ENCODE measurements at places on chromosomes 13 and 19.
A peak's percentile ranks its signal among the peaks of the same experiment; 100 is the strongest.

- no peak for DNase-seq
These were observed 184.0 kb downstream of the SLC7A1 start for GRCh38 chr13:29411481-29411880.

GRCh38 chr19:2848616-2849015 lies 7.3 kb downstream of the ZNF555 start:
- DNase-seq = no peak

GRCh38 chr19:31783592-31783991 lies 434.4 kb upstream of the TSHZ3 start:
- DNase-seq = no peak

GRCh38 chr13:66312312-66313087 lies 917.6 kb downstream of the PCDH9 start:
- no peak for DNase-seq

DNA sequence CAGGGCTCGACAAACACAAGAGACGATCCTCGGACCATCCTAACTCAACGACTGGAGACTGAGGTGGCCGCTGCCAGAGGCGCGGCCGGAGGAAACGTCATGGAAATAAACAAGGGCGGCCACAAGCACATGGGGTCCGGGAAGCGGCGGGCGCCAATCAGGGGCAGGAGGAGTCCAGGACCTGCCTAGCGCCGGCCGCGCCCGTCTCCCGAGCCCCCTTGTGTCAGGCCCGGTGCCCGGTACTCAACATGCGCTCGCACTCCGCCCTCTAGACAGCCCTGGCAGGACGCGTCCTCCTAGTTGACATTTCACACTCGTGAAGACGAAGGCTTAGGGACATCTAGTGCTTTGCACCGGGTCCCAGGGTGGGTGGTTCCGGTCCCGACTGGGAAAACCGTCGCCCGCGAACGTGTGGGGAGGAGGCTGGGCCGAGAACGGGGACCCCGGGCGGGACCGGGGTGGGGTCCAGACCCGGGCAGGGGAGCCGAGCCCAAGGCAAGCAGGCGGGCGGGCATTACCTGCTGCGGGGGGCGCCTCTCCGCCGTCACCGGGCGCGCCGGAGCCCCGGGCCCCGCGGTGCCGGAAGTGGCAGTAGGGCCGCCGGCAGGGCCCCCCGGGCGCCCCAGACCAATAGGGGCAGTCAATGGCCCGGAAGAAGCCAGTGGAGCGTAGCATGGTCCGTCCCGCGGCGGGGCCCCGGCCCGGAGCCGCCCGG lies 442 bp downstream of the REXO1 start:
- no peak for DNase-seq

DNA sequence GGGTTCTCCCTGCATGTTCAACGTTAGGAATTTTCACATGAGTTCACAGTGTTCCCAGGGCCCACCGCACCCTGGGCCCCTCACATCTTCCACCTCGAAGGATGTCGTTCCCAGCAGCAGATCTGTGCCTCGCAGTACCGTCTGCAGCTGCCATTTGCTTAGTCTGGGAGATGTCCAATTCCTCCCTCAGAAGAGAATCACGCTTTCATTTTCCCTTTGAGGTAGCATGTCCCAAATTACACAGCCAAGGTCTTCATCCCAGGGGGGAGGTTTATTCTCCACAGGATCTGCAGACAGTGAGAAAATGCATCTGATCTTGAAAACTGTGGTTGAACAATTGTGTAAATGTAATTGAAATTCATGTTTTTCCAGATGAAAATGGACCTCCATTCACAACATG lies 150.2 kb downstream of the DCT start:
- DNase-seq = no peak

DNA sequence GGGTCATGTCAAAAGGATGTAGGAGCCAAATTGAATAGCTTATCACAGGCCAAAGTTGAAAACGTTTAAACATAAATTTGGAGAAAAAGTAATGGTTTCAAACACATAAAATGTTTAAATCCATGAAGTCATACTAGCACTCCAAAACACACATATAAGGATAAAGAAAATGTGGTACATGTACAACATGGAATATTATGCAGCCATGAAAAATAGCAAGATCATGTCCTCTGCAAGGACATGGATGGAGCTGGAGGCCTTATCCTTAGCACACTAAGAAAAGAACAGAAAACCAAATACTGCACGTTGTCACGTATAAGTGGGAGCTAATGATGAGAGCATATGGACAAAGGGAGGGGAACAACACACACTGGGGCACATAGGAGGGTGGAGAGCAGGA lies 911.7 kb upstream of the PCDH20 start:
- DNase-seq = no peak

- DNase-seq = no peak
These were observed 13.1 kb downstream of the NAXD start for GRCh38 chr13:110628477-110628793.

GRCh38 chr13:99013951-99014350 lies 36.1 kb upstream of the DOCK9 start:
- no peak for DNase-seq

- DNase-seq = no peak
These were observed 25.9 kb upstream of the FNDC3A start for GRCh38 chr13:48949566-48950500.

GRCh38 chr19:6275170-6275744 lies 4.5 kb downstream of the MLLT1 start:
- DNase-seq = no peak

DNA sequence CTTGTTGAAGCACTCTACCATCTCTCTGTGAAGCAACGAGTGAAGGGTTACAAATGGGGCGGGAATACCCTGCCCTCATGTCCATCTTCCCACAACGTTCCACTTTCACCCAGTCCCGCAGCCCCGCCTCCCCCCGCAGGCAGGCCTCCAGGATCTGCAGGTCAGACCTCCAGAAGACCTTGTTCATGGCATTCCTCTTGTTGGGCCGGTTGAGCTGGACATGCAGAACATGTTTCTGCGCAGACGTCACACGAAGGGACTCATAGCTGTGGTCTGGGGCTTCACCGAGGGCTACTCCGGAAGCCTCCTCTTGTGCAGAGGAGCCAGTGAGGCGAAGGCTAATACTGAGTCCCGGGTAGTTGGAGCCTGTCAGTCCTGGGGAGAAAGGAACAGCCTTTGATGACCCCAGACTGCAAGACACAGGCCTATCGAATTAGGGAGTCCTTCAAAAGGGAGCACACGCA lies 420 bp downstream of the ECH1 start:
- DNase-seq = peak; percentile 71

- no peak for DNase-seq
These were observed 3.9 kb upstream of the NCAN start for GRCh38 chr19:19207637-19208572.

DNA sequence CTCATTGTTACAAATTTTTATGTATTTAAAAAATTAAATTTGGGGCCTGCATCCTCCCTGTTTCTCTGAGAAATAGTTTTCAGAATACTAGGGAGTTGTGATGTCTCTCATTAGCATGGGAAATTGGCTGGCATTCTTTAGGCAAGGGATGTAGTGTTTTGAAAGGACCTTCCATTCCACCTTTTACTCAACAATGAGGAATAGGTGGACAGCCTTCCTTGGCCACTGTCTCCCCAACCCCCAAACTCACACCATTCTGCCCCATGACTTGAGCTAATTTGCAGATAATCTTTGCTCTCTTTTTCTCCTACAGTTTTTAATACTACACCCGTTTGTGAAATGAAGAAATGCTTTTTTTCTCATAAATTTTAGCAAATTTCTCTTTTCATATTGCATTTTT lies 244.6 kb upstream of the SPRY2 start:
- no peak for DNase-seq

DNA sequence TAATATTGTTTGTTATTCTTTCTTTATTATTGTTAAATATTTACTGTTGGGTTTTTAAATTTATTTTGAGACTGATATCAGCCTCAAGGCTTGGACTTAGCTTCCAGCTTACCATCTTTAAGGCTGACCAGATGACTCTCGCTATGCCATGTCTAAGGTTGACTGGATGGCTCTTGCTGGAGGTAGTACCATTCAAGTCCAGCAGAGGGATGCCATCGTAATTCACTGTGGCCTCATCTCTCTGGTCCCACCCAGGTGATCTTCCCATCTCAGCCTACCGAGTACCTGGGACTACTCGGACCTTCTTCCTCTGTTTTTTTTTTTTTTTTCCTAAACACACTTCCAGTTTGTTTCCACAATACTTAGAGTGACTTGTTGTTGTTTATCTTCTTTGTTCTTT lies 41.7 kb upstream of the ZNF91 start:
- DNase-seq = no peak

DNA sequence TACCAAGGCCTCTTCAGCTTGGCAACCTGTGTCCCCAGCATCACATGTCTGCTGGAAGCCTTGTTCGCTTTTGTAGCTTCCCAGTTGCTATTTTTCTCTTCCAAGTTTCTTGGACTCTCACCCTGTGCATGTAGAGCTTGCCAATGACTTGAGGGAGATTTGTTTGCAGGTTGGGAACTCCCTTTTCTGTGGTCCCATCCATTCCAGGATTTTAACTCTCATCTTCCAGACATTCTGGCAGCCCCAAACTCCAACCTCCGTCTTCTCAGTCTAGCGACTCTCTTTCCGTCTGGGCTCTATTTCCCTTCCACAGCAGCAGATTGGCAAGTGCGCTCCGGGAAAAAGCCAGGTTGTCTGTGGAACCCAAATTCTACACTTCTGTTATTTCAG lies 9.0 kb downstream of the PLAUR start:
- no peak for DNase-seq

GRCh38 chr13:20923272-20923671 lies 20.7 kb upstream of the XPO4 start:
- no peak for DNase-seq

DNA sequence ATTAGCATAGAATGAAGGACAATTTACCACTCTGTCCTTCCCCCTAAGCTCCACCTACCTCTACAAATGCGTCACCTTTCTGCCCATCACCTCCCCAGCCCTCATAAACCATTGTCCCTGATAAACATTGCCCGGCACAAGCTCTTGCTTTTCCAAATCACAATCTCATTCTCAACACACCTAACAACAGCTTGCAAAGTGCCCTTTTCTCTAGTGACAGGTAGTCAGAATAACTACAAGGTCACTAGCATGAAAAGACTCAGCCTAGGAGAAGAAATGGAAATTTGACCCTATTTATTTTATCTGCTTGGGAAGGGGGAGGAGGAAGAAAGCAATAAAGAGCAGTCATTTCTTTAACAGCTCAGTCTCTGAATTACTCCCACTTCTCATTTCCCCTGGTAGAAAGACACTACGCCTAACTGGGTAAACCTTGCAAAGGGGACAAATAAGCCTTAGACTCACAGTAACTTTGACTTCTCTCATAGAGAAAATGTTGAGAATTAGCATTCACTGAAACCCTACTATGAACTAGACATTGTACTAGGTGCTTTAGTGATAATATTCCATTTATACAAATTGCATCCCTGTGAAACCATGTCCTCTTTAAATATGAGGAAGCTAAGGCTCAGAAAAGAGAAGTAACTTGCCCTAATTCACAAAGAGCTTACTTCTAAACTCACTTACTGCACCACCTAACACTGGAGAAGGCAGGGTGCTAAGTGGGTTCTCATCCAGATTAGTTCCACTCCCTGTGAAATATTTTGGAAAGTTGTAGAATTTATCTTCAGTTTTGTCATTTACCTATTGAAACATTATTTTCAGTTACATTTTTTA lies 116.2 kb upstream of the FNDC3A start:
- no peak for DNase-seq

GRCh38 chr13:60759499-60759898 lies 362.5 kb downstream of the TDRD3 start:
- DNase-seq = no peak

GRCh38 chr19:44813070-44813840 lies 4.4 kb downstream of the BCAM start:
- no peak for DNase-seq

GRCh38 chr19:53958823-53959757 lies 3.6 kb upstream of the CACNG8 start:
- DNase-seq = no peak

DNA sequence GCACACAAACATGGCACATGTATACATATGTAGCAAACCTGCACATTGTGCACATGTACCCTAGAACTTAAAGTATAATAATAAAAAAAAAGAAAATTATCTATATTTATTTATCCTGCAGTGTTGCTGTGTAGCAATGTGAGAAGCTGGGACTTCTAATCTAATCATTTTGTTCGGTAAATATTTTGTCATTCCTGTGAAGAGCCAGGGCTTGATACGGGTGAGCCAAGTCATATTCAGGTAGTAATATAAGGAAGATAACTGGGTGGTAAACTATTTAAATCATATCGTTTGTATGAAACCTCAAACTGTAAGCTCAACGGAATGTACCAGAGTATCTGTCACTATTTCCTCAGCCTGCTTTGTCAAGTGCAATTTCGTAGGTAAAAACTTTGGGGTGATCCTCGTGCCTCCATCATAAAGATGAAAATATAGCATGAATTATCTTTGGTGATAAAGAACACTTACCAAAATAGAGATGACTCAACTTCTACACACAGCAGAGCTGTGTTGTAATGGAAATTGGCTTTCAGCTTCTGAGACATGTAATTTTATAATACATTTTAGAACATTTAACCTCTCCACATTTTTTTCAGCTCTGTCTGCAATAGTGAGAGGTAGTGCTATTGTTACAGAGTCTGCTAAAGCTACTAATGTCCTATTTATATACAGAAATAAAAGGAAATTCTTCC lies 92.9 kb downstream of the PCDH9 start:
- DNase-seq = no peak

GRCh38 chr13:86839221-86839620 lies 832.0 kb upstream of the SLITRK5 start:
- no peak for DNase-seq

- no peak for DNase-seq
These were observed 59.5 kb upstream of the CYSLTR2 start for GRCh38 chr13:48594096-48594815.
